ENCODE measurements at places on chromosomes 4 and X.
A peak's percentile ranks its signal among the peaks of the same experiment; 100 is the strongest.

DNA sequence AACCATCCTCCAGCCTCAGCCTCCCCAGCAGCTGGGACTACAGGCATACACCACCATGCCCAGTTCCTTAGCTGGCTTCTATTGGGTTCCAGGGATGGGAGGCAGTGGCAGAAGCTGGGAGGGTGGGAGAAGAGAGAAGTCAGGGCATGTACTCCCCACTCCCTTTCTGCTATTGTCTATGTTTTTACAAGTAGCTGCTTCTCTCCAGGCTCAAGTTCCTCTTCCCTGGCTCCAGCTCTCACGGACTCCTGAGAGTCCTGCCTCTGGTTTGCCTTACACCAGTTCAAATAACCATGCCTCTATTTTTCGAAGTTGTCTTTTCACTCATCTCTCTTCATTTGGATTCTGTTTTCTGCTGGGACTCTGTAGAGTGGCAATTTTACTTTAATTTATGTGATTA is 2.9 kb downstream of the TBC1D9 start:
- no peak for DNase-seq

- peak; percentile 55 for DNase-seq
Measured at GRCh38 chr4:24973747-24974601, 56.8 kb downstream of the LGI2 start.

- no peak for DNase-seq
Measured at GRCh38 chr4:13092702-13093101, 391.4 kb downstream of the RAB28 start.

DNA sequence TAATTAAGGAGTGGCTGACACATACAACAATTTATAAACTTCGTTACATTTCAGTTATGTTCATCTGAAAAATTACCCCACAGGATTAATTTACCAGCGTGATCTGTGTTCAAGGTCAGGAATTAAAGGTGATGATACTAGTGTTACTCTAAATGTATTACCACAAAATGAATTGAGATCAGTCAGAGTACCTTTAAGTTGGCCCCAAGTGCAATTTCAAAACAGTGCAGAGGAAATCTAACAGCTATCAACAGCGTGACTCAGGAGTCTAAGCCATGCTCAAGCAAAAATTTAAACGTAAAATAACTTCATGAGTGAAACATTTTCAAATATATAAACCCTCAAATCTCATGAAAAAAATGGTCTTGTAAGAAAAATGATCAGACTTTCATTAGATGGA is 18.7 kb downstream of the ANTXR2 start:
- DNase-seq, result no peak

GRCh38 chrX:68848189-68848940 is 19.5 kb downstream of the EFNB1 start:
- DNase-seq, result no peak

GRCh38 chr4:127069675-127070074 is 563.1 kb upstream of the INTU start:
- DNase-seq, result no peak

DNA sequence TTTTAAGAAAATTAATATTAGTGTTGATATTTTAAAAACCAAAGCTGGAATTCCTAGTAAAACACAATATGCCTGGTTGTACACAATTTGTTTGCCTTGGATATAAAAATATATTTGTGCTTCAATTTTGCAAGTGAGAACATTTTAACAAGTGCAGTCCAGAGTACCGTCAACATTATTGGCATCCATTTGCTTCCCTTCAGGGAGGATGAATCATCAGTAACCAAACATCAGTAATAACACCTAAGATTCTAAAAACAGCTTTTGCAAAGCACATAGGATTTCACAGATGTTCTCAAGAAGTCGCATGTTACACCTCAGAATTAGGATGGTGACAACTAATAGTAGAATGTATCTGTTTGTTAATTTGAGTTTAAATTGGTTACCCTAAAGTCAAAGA is 262.6 kb upstream of the BMP3 start:
- no peak for DNase-seq

- DNase-seq, result peak; percentile 23
Measured at GRCh38 chr4:15882675-15883086, 55.9 kb downstream of the FGFBP1 start.

GRCh38 chrX:9940421-9940820 is 26.7 kb upstream of the CLDN34 start:
- DNase-seq, result no peak

DNA sequence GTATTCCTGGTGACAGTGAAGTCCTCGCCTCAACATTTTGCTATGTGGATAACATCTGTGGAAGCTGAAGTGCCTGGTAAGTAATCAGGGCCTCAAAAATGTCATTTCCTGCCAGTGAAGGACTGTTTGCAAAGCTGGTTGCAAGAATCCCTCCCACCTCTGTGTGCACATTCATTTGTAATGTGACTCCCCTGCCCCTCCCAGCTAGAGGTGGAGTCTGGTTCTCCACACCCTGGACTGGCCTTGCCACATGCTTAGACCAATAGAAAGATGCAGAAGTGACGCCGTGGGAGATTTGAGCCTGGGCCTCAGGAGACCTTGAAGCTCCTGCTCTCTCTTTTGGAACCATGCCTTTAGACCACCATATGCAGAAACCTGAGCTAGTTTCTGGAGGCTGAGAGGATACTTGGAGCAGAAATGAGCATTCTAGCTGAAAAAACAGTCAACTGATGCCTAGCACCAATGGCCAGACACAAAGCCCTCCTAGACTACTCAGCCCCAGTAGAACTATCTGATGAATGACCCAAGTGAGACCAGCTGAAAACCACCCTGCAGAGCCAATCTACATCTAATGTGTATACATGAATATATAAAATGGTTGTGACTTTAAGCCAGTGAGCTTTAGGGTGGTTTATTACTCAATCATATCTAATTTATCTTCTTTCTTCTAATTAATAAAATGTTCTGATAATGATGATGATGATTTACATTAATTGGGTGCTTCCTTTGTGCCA is 47.8 kb upstream of the CRMP1 start:
- DNase-seq, result peak; percentile 98

DNA sequence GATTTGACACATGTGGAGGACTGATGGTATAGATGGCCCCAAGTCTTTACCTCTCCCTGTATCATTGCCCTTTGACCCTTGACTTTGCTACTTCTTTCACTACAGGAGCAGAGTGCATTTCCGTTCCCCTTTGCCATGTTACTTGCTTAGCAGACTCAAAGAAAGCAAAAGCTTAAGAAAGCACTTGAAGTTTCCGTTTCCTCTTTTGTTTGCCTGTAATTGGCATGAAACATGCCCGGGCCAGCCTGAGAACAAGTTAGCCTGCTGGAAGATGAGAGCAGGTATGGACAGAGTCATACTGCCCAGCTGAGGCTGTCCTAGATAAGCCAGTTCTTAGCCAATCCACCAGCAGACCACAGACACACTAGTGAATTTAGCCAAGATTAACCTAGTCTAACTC is 206.0 kb downstream of the BCOR start:
- DNase-seq, result no peak

DNA sequence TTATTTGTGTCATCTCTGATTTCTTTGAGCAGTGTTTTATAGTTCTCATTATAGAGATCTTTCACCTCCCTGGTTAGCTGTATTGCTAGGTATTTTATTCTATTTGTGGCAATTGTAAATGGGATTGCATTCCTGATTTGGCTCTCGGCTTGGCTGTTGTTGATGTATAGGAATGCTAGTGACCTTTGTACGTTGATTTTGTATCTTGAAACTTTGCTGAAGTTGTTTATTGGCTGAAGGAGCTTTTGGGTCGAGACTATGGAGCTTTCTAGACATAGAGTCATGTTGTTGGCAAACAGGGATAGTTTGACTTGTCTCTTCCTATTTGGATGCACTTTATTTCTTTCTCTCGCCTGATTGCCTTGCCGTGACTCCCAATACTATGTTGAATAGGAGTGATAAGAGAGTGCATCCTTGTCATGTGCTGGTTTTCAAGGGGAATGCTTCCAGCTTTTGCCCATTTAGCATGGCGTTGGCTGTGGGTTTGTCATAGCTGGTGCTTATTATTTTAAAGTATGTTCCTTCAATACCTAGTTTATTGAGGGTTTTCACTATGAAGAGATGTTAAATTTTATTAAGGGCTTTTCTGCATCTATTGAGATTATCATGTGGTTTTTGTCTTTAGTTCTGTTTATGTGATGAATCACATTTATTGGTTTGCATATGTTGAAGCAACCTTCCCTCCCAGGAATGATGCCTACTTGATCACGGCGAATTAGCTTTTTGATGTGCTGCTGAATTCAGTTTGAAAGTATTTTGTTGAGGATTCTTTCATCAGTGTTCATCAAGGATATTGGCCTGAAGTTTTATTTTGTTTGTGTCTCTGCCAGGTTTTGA is 72.7 kb upstream of the BOD1L1 start:
- no peak for DNase-seq

DNA sequence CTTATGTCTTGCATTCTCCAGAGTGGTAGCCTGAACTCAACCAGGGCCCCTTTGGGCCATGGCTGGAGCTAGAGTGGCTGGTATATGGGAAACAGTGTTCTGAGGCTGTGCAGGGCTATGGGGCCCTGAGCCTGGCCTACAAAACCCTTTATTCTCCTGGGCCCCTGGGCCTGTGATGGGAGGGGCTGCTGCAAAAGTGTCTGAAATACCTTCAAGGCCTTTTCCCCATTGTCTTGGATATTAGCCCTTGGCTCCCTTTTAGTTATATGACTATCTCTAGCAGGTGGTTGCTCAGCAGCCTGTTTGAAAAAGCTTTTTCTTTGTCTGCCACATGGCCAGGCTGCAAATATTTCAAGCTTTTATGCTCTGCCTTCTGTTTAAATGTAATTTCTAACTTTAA is 22.5 kb downstream of the APOOL start:
- DNase-seq, result no peak

- DNase-seq, result no peak
Measured at GRCh38 chr4:153724606-153725005, 35.2 kb downstream of the RNF175 start.

DNA sequence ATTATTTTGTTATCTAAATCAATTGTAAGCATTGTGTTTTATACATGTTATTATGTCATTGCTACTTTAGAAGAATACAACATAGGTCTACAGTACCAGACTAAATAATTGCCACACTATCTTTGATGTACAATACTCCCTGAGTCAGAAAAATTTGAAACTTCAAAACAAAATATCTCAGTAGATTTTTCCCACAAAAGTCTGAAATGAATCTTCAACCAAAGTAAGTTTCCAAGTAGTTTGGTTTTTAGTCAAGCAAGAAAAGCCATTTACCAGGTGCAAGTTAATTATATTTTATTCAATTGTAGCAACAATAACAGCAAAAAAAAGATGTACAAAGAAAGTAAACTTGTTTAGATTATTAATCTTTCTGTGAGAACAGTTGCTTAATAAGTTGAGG is 11.4 kb upstream of the PARM1 start:
- DNase-seq, result no peak

- DNase-seq, result no peak
Measured at GRCh38 chrX:47063179-47063578, 15.1 kb upstream of the RGN start.

DNA sequence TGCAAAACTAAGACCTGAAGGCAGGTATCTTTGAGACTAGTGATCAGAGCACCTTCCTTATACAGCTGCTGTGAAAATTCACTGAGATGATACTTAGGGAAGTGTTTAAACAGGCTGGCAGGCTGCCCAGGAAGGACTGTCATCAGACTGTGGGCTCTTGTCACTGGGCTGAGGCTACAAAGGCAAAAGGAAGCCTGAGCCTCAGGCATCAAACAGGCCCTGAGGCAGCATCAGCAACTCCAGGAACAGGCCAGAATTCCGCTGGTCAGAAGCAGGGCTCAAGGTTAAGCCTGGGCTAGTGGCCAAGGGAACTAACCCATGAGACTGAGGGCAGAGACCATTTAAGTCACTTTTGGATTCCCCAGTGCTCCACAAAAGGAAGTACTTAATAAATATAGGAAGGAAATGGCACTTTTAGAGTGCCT is 12.8 kb downstream of the PJA1 start:
- peak; percentile 74 for DNase-seq

GRCh38 chr4:185227131-185227551 is 17.7 kb downstream of the SNX25 start:
- no peak for DNase-seq

DNA sequence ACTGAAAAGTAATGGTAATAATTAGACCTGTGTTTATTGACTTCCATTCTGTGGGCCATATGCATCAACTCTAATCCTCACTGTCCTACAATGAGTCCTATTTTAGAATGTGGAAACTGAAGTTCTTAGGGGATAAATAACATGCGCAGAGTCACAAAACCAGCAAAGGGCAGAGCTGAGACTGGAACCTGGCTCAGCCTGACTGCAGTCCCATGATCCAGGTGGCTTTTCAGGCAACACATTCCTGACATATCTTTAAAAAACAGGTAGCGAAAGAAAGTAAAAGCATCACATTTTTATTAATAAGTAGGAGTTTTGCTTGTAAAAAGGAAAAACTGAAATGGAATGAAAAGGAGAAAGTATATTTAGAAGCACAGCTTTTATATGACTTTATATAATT is 34.7 kb upstream of the PRSS48 start:
- DNase-seq, result no peak

DNA sequence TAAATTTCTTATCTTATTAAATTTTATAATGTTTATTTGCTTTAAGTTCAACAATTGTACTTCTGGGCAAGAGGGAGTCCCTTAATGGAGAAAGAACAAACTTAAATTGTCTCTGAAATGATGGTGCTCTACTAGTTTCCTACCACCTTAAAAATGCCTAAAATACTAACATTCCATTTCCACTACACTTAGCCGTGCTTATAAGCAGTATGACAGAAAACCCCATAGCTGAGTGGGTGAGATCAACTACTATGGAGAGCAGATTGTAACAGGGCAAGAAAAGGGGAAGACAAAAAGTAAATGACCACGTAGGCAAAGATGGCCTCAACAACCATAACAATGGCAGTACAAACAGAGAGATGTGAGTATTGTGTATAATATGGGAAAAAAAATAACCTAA is 35.0 kb downstream of the RFC1 start:
- no peak for DNase-seq

- DNase-seq, result no peak
Measured at GRCh38 chrX:24870143-24870542, 145.6 kb downstream of the ARX start.

- no peak for DNase-seq
Measured at GRCh38 chrX:119186194-119186593, 49.9 kb upstream of the PGRMC1 start.

DNA sequence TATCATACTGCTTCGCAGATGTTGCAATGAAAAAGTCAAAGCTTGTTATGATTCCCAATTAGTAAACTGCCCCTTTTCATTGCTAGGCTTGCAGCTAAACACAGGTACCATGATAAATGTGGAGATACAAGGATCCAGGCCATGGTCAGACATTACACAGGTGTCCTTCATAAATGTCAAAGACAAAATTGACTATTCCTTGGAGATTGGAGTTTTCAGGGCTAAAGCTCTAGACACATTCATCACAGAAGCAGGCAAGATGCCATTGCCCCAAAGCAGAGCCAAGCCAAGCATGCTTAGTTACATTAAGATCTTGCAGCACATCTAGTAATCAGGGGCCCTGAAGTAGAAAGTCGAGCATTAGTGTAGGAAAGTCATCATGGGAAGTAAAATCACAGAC is 111.3 kb upstream of the INTU start:
- no peak for DNase-seq

GRCh38 chr4:80540349-80540748 is 204.8 kb downstream of the CFAP299 start:
- DNase-seq, result no peak
